DMS79 treated with DMSO at 0.1 percent for 48 hours (cell line): ENCODE measurements at places on chromosomes 1 and 21.

- DNase-seq: no peak
These were observed 331.6 kb upstream of the DUSP10 start for GRCh38 chr1:222073307-222073995.

- DNase-seq: no peak
These were observed 410.1 kb upstream of the PLXNA2 start for GRCh38 chr1:208654241-208654640.

GRCh38 chr1:186722711-186723309 is 42.6 kb upstream of the PTGS2 start:
- DNase-seq: no peak

- DNase-seq: no peak
These were observed 18.0 kb upstream of the PTPRF start for GRCh38 chr1:43512681-43513080.

- DNase-seq: peak; percentile 100
These were observed 70.6 kb downstream of the TMEM53 start for GRCh38 chr1:44603718-44604117.

GRCh38 chr1:43867976-43868740 is 65.4 kb upstream of the ARTN start:
- DNase-seq: no peak

DNA sequence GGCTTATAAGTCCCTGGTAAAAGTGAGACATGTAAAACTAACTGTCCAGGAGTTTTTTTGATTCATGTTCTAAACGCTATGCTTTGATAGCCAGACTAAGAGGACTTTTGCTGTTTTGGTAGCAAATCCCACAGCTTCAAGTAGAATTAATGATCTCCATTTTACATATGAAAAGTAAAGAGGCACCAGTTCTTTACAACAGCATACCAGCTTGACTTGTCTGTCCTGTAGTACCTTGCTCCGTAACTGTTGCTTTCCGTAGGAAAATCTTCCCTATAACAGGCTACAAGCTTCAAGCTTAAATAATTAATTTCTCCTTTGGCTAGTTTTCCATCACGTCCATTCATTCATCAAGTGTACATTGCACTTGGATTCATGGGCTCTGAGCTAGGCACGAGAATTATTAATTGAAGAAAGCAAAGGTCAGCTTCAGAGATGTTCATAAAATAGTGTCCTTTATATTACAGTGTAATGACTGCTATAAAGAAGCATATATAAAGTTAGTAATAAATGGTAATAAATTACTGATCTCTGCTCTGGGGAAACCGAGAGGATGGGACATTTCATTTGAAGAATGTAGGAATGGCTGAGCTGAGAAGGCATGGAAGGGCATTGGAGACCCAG is 29.2 kb downstream of the B3GALT5 start:
- DNase-seq: no peak

DNA sequence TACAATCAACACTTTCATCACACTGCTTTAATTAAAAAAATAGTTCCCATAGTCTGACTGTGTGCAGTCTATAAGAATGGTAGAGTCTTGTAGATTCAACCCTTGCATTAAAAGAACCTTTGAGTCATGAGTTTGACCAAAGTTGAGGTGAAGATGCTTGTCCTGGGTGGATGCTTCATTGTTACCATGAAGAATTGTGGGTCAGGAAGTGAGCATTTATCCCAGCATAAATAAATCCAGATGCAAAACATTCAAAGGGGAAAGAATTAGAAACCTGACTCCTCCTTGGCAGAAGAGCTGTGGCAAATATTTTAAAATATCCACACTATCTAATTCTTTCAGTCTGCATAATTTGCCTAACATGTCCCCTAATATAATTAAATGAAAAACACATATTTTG is 72.9 kb upstream of the SPAG17 start:
- no peak for DNase-seq

GRCh38 chr1:1618396-1619068 is 3.2 kb downstream of the MIB2 start:
- DNase-seq: no peak

DNA sequence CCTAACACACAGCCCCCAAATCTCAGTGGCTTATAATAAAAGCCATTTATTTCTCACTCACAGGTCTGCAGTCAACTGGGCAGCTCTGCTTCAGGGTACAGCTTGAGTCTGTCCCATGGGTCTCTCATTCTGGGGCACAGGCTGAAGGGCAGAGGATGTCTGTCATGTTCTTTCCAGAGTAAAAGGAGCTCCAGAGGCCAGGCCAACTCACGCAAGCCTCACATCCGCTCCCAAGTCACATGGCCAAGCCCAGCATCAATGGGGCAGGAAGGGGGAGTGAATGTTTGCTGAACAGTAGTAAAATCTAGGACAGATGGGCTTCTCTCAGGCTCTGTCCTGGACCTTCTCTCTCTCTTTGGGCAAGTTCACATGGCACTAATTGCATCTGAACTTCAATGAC is 7.1 kb upstream of the SSBP3 start:
- DNase-seq: no peak

GRCh38 chr1:230195199-230195598 is 128.2 kb downstream of the GALNT2 start:
- peak; percentile 53 for DNase-seq

- DNase-seq: no peak
These were observed 48.8 kb upstream of the MAN1A2 start for GRCh38 chr1:117318426-117318825.
